NCI-H2081 (cell line): ENCODE measurements at places on chromosomes 7 and 10.
A peak's percentile ranks its signal among the peaks of the same experiment; 100 is the strongest.

DNA sequence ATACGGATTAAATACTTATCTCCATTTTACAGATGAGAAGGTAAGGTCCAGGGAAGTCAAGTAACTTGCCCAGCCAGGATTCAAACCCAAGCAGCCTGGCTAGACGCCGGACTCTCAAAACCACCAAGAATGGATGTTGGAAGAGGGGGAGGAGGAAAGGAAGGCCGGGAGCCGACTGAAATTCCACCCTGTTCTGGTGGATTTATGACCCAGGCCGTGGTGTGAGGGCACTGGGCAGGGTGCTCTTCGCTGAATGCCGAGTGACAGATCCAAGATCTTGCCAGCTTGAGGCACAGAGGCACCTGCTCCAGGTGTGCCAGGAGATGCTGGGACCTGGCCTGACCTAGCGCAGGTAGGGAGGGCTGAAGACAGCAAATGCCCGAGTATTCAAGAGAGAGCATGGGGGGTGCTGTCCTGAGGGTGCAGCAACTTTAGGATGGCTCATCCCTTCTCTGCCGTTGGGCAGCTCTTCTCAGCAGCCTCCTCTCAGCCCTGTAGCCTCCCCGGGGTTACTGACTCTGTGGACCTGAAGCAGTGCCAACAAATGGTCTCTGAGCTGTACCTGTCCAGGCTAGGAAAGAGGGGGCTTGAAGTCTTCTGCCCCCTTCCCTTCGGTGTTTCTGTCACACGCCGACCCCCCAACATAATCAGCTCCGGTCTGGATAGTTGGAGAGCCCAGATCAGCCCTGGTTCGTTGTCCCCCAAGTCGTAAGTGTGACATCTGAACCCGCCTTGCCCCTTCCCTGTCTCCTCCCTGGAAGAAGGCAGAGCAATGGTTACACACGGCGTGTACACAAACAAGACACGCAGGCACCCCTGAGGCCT lies 713 bp downstream of the LOXL4 start:
- DNase-seq: no peak

DNA sequence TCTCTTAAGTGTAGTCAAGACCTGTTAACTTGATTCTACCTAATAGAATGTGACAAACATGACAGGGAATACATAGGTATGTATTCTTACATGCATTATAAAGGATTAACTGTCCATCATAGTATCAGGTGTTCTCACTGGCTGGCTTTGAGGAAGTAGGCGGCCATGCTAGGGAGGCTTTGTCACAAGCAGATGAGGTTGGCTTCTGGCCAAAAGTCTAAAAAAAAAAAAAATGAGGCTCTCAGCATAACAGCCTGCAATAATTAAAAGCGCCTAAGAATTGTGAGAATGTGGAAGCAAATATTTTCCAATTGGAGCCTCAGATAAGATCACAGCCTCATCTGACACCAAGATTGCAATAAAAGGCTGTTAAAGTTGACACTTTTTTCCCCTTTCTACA lies 1256.8 kb upstream of the SORCS1 start:
- no peak for DNase-seq

- no peak for DNase-seq
Measured at GRCh38 chr10:44974082-44974627, 4.5 kb downstream of the DEPP1 start.

DNA sequence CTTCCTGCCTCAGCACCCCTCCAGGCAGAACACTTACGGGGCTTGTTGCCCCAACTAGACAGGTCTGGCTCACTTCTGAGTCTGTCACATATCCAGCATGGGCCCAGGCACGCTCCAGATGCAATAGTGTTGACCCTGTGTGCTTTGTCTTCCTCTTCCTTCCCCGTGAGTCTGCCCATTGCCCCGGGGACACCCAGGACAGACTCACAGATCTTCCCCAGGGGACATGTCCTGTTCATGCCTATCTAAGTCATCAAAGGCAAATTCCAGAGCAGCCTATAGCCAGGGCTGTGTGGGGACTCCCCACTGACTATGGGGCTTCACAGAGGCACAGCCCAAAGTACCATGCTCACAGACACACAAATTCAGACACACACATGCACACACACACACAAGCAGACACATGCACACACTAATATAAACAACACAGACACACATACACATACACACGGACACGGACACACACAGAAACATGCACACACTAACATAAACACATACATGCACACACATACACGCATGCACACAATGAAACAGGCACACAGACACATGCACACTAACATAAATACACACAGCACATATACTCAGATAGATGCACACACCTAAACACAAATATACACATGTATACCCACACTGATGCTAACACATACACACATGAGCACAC lies 175.8 kb downstream of the KCNMA1 start:
- DNase-seq: no peak

DNA sequence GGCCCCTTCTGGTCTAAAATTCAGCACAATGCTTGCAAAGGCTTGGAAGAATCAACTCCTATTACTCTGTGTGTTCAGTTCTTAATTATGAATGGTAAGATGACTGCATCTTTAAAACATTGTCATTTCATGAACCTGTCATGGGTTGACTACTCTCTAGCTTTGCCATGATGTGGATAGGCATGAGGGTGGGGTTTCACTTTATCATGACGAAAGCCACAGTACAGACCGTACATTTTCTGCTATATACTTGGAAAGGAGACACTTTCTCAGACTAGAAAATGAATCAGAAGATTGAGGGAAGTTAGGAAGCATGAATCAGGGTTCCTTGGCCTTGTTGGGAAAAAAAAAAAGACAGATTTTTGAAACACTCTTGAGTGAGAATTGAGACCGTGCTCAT lies 19.7 kb upstream of the MSRB2 start:
- DNase-seq: no peak

DNA sequence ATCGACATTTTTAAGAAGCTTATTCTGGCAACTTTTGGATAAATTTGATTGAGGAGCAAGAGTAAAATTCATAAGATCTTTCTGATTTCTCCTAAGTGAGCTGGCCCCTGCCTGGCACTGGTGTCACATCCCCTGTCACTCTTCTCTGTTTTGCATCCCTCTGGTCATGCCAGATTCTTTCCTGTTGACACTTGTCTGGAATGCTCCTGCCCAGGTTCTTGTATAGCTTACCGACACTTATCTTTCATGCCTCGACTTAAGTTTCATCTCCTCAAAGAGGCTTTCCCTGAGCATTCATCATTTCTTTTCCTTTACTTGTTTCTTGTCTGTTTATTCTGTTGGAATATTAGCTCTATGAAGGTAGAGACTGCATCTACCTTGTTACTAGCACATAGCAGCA lies 22.2 kb upstream of the AASS start:
- DNase-seq: no peak

GRCh38 chr7:105068886-105069285 lies 54.9 kb downstream of the KMT2E start:
- no peak for DNase-seq

DNA sequence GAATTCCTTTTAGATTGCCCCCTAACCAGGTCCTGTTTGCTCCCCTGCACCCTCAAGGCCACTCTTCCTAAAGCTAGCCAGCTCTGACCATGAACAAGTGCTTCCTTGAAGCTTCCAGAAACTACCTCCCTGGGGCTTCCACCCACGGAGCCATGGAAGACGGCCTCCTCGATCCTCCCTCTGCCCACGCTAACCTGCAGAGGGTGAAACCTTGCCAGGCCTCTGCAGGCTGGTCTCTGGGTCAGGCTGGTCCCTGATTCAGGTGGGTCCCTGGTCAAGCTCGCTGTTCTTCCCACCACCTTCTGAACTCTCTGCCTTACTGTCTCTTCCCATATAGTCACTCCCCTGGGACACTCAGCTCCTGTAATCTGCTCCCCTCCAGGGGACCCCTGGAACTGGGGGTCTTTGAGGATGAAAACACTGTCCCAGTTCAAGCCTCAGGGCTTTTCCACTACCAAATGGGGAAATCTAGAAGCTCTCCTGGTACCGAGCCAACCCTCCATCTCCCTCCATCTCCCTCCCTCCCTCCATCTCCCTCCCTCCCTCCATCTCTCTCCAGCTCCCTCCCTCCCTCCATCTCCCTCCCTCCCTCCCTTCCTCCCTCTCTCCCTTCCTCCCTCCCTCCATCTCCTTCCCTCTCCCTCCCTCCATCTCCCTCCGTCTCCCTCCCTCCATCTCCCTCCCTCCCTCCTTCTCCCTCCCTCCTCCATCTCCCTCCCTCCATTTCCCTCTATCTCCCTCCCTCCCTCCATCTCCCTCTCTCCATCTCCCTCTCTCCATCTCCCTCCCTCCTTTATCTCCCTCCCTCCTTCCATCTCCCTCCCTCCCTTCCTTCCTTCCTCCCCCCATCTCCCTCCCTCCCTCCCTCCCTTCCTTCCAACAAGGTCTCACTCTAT lies 2.9 kb downstream of the MLXIPL start:
- DNase-seq: no peak

DNA sequence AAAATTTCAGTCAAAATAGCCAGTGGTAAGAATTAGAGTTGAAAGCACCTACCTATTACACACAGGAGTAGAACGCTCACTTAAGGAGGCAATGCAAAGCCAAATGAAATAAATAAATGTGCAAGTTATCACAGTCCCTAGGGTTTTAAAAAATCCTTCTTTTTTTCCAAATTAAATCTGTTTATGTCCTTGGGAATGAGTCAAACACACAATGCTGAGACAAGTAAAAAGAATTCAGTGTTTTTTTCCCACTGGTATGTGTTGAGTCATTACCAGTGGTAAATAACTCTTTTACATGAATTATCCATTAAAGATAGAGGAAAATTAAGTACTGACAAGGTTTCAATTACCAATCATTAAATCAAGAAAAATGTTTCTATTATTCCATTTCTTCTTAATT lies 438.6 kb downstream of the TNS3 start:
- DNase-seq: no peak

GRCh38 chr7:32916006-32916405 lies 24.4 kb upstream of the KBTBD2 start:
- DNase-seq: no peak

DNA sequence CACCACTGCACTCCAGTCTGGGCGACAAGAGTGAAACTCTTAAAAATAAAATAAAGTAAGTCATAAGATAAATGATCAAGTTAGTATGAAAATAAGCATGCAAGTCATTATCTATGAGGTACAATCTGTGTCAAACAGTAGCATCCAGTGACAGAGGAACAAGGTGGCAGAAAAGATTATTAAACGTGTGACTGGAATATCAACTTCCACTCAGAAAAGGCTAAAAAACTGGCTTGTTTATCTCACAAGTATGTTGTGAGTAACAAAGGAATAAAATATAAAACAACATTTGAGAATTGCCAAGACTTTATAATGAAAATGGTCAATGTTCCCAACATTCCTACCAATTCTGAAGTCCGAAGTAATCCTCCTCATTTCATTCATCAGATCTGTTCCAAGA lies 30.3 kb downstream of the ITGB1 start:
- DNase-seq: no peak

GRCh38 chr7:129829737-129830631 lies 122.8 kb downstream of the UBE2H start:
- peak; percentile 78 for DNase-seq

DNA sequence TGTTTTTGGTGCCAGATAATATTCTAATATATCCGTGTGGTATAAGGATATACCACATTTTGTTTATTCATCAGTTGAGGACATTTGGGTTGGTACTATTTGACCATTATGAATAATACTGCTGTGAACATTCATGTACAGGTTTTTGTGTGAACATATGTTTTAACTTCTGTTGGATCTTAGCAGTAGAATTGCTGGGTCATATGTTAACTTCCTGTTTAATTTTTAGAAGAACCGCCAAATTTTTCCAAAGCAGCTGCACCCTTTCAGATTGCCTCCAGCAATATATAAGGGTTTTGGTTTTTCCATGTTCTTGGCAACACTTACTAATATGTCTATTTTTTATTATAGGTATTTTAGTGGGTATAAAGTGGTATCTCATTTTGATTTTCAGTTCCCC lies 22.8 kb downstream of the VPS26A start:
- DNase-seq: no peak

DNA sequence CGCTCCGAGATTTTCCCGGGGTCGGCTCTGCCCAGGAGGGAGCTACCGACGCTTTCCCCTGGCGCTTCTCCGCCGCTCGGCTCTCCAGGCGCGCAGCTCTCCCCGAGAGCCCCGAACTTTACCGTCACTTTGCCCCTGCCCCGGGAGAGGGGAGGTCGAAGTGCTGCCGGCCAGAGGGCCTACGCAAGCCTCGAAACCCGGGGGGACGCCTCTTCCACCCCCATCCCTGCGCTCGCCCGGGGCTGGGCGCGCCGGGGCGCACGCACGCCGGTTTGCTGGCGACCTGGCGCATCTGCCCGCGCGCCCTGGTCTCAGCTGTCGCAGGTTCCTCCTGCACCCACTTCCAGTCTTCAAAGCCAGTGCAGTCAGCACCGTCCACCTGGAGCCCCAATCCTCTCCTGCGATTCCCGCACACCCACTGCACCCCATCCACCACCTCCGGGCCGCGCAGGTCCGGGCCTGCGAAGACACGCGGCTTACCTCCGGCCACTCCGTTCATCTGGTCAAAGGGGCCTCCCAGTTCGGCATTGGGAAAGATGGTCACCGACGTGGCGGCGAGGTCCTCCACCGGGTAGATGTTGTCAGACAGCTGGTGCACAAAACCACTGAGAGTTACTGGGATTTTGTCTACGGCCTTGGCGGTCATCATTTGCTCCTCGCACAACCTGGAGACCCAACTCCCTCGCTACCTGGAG lies 638 bp downstream of the EGR2 start:
- DNase-seq: no peak
